Activated naive CD4-positive, alpha-beta T cell (primary cell): ENCODE measurements at places on chromosomes 7 and 10.

DNA sequence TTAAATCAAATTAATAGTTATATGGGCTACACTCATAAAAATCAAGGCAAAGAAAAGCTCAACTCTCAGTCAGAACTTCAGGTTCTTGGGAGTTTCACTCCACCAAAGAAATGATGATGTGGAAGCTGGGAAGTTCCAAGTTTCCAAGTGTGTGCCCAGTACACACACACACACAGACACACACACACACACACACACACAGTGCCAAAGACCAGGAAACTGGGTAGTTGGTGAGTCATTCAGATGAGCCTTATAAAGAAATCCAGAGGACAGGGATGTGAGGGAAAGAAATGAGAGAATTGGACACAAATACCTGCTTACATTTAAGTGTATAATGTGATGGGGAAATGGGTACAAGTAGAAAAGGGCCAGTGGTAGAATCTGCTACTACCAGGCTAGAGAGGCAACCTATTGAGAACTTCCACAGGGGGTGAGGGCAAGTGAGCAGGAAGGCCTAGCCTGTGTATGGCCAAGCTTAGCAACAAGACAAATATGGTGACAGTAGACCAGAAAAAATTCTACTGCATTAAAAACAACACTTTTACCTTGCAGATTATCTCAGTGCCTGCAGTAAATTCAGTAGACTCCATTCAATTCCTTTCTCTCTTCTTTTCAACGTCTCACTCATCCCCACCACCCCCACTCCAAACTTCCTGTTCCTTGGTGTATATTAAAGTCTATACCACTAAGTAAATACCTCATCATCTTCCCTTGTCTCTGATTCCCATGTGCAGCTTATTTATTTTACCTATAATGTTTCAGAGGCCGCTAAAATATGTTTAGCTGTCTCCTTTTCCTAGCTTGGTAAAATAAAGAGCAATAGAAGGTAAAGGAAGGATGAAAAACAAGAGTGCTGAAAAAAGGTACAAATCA, 95.0 kb downstream of the CABCOCO1 start:
- no peak for DNase-seq

GRCh38 chr7:50658696-50659095, 93.5 kb upstream of the DDC start:
- DNase-seq: no peak

- peak; percentile 43 for DNase-seq
These were observed 2.5 kb downstream of the LFNG start for GRCh38 chr7:2521952-2522591.

GRCh38 chr7:104679085-104679484, 334.9 kb upstream of the KMT2E start:
- DNase-seq: no peak

DNA sequence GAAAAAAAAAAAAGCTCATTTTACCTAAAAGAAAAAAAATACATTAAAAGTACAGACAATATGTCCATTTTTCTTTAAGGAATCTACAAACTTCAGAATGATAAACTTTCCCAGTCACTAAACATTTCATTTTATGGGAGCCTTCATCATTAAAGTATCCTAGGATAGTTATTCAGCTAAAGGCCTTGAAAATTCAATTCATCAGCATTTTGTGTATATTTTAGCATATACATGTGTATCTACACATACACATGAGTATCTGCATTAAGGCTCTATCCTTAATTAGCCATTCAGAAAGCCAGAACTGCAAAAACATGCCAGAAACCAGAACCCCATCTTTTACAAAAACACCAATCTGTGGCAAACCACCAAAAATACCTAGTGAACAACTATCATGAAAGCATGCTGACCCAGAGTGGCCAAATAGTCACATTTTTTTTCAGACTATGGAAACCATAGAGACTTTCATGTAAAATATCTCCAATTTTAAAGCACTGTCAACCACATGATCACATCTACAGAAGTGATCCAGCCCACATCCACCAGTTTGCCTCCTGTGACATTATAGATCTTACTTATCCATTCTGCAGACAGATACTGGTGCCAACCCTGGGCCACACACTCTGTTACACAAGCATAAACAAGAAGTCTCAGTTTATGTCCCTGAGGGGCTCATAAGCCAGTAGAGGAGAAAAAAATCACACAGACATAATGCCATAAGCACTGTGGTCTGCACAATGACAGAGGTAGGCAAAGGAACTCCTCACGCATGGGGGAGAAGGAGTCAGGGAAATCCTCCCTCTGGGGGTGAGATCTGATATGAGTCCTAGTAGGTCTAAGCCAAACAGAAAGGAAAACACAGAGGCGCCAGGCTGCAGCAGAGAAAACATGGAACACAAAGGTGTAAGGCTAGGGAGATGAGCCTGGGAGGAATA, 79.2 kb downstream of the SRPK2 start:
- no peak for DNase-seq

GRCh38 chr10:3470191-3470590, 297.6 kb upstream of the PITRM1 start:
- DNase-seq: no peak

GRCh38 chr7:154409703-154410311, 357.6 kb downstream of the DPP6 start:
- no peak for DNase-seq

DNA sequence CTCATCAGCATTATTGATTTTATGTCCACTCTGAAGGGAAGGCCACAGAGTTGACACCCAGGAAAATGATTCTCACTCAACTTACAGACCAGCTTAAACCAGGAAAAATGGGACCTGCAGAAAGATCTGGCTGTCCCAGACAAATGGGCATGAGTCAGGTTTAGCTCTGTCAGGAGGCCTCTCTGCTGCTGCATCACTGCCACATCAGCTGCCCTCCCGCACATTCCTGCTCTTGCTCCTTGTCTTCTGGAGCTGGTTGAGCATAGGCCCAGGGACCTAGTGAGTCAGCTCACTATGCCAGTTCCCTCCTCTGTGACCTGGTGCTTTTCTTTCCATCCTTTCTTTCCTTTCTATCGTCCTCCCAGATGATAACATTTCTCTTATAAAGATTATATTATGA, 18.8 kb upstream of the SMNDC1 start:
- DNase-seq: no peak

GRCh38 chr7:16695621-16696237, 49.7 kb downstream of the BZW2 start:
- DNase-seq: no peak

DNA sequence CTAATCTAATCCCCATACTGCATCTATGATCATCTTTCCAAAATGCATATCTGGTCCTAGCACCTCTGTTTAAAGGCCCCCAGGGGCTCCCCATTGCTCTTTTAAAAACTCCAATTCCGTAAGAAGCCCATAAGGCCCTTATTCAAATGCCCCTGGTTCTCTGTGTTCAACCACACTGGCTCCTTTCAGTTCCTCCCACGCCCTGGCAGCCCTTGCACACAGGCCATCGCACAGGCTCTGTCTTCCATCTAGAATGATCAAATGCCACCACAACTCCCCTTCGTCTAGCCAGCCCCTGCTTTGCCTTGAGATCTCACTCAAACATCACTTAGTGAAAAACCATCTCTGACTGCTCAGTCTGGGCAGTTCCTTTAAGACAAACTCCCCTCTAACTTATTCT, 112.9 kb upstream of the LYZL2 start:
- DNase-seq: no peak

GRCh38 chr10:70812814-70813213, 2.9 kb upstream of the SGPL1 start:
- no peak for DNase-seq

DNA sequence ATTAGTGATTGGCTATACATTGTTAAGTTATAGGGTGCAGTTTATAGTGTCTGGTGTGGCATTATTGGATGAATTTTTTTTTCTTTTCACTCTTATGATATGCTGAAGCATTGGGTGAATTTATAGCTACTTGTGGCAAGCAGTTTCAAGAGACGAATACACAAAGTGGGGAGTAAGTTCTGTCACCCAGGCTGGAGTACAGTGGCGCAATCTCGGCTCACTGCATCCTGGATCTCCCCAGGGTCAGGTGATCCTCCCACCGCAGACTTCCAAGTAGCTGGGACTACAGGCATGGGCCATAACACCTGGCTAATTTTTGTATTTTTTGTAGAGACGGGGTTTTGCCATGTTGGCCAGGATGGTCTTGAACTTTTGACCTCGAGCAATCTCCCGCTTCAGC, 6.3 kb upstream of the SIRT1 start:
- no peak for DNase-seq

DNA sequence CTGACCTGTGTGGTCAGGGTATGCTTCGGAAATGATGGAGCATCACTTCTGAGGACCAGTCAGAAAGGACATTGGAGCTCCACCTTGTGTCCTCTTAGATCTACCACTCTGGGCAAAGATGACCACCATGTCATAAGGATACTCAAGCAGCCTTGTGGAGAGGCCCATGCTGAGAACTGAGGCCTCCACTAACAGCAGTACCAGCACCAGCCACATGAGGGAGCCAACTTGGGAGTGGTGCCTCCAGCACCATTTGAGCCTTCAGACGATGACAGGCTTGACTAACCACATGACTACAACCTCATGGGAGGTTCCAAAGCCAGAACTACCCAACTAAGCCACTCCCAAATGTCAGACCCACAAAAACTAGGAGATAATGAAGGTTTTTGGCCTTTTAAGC, 116.0 kb downstream of the NPTX2 start:
- DNase-seq: no peak

GRCh38 chr10:96208271-96208670, 63.1 kb downstream of the BLNK start:
- DNase-seq: no peak

- DNase-seq: no peak
These were observed 6.0 kb downstream of the ALOX5 start for GRCh38 chr10:45379891-45380540.

GRCh38 chr10:116272440-116273283, at the start of gene GFRA1:
TSS of gene GFRA1 (minus strand) at chr10:116273206. CDS start at chr10:116272029, 1,177 bp downstream.
- DNase-seq: no peak

- DNase-seq: no peak
These were observed 45.7 kb downstream of the COL28A1 start for GRCh38 chr7:7490003-7490402.

- no peak for DNase-seq
These were observed 15.0 kb upstream of the NPS start for GRCh38 chr10:127534074-127534473.

- no peak for DNase-seq
These were observed 3.3 kb downstream of the FRMPD2 start for GRCh38 chr10:48271047-48271730.

GRCh38 chr10:132369636-132370185, 27.3 kb upstream of the PWWP2B start:
- no peak for DNase-seq
